ENCODE measurements at places on chromosomes 6 and 20.

- no peak for DNase-seq
Observed at GRCh38 chr6:44559486-44560270, 172.2 kb downstream of the CDC5L start.

DNA sequence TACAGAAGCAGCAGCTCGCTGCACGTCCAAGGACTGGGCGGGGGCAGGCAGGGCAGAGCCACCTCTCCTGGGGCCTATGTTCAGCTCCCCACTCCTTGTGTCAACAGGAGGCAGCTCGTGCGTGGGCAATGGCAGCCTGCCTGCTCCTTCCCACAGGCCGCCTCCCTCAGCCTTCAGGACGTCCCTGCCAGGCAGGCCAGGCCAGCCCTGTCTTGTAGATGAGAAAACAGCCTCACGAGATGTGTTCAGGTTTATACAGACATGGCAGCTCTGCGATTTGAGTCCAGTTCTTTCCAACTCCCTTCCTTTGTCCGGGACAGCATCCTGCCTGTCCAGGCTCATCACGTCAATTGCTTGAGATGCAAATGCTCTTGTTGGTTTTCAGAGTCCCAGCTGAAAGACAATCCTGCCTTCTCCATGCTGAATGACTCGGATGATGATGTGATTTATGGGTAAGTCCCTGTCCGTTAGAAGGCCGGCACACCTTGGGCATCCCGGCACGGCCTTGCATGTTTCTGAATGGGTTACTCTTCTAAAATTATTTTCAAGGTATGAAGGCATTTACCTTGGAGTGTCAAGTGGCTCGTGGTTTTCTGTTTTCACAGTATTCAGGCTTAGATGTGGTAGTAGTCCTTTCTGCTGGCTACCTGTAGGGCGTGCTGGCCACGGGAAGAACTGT lies 13.5 kb downstream of the DYNLT1 start:
- DNase-seq = no peak

GRCh38 chr6:147641511-147641910 lies 133.0 kb downstream of the SAMD5 start:
- no peak for DNase-seq

GRCh38 chr6:111173341-111173740 lies 86.0 kb downstream of the SLC16A10 start:
- no peak for DNase-seq

GRCh38 chr6:156707818-156708217 lies 69.4 kb upstream of the ARID1B start:
- no peak for DNase-seq

DNA sequence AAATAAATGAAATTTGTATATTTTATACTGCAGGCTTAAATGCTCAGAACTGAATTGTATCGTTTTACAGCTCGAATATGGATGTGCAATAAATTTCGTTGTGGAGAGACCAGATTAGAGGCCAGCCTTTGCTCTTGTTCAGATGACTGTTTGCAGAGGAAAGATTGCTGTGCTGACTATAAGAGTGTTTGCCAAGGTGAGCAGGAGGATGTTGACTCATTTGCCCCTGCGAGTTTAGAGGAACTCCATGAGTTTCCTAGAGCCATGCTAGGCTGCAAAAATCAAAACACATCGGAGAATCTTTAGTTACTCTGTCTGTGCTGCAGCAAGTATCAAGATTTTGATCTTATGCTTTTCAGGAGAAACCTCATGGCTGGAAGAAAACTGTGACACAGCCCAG lies 15.4 kb downstream of the ENPP3 start:
- DNase-seq = peak; percentile 51

GRCh38 chr20:32980131-32980941 lies 23.9 kb downstream of the SUN5 start:
- DNase-seq = no peak

DNA sequence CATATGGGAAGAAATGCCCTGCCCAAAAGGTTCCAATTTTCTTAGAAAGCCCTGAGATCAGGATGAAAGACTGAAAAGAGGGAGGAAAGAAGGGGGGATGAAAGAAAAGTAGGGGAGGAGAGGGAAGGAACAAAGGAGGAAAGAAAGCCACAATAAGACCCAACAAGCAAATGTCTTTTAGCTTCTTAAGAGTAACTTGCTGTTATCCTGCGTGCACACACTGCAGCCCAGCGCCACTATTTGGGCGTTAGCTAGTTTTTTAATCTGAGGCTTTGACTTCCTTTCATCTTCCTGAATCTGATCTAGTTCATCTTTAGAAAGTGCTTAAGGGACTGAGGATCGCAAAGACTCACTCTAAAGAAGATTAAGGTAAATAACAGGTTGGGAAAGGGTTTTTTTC lies 77.4 kb upstream of the HDDC2 start:
- DNase-seq = no peak

GRCh38 chr6:43847741-43848630 lies 78.0 kb downstream of the VEGFA start:
- no peak for DNase-seq

DNA sequence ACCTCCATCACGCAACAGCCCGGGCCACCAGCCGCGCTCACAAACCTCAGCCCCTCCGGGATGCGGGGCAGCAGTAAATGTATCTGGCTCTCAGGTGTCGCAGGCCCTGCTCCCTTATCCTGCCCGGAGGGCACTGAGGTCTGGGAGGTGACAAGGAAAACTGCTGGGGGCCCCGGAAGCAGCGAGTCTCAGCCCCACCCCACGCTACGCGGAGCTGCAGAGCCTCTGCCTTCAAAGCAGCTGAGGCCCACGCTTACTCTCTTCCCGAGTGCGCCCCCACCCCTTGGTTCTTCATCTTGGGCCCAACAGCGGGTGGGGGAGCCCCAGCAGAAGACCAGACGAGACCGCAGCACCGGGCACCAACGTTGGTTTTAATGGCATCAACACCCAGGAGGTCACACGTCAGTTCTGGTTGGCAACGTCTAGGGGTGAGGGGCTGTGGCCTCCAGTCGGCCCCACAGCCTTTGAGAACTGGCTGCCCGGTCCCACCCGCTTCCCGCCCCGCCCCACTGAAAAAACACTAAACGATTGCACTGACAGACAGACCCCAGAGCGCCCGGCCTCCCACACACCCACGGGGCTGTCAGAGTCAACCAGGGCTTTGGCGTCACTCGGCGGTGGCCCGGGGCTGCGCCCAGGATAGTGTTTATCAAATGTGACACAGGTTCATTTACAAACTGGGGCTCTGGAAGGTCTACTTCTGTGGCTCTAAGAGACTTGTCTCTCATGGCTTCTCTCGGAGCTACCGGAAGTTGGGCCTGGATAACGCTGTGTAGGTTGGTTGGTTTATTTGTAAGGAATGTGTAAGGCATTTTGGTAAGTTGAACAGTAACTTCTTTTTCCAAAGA lies 43.7 kb downstream of the DSTN start:
- DNase-seq = no peak

GRCh38 chr20:41344477-41344876 lies 3.9 kb downstream of the LPIN3 start:
- no peak for DNase-seq

Data from urothelium cell line (cell line).